ENCODE measurements at places on chromosomes 7 and 10. TPM values are rescaled to one million over a fixed set of nuclear protein-coding genes. Genes with fewer than 3 reads are reported as not detected.

METTL27 gene
- total RNA-seq: 1.0 TPM

C7orf57 gene
- 0.11 TPM for total RNA-seq

TRIM50 gene
- not detected for total RNA-seq

CAV2 gene
- 270 TPM for total RNA-seq

GRID2IP gene
- total RNA-seq: 0.04 TPM

COL26A1 gene
- total RNA-seq: not detected

AP1S1 gene
- 161 TPM for total RNA-seq

BAMBI gene
- total RNA-seq: 4.8 TPM

SPDYE8 gene
- not detected for total RNA-seq

TEX47 gene
- total RNA-seq: not detected

KAZALD1 gene
- 1.1 TPM for total RNA-seq

MUC3A gene
- total RNA-seq: not detected

FRMPD2 gene
- total RNA-seq: not detected

ACBD7 gene
- 3.1 TPM for total RNA-seq

GOLGA7B gene
- total RNA-seq: under 0.01 TPM

CASP7 gene
- 71.2 TPM for total RNA-seq

ZNF22 gene
- 37.9 TPM for total RNA-seq

BLNK gene
- not detected for total RNA-seq

PNLIPRP2 gene
- total RNA-seq: not detected

GIMAP6 gene
- total RNA-seq: 231 TPM

ZC3HAV1L gene
- 13.6 TPM for total RNA-seq

AVPI1 gene
- total RNA-seq: 3.2 TPM

NRG3 gene
- 0.04 TPM for total RNA-seq

INSIG1 gene
- 109 TPM for total RNA-seq

STYXL1 gene
- 31.1 TPM for total RNA-seq

ZCCHC24 gene
- 5.7 TPM for total RNA-seq

C10orf120 gene
- total RNA-seq: not detected

AZGP1 gene
- total RNA-seq: not detected

Data from pulmonary artery endothelial cell (primary cell).